ENCODE measurements at places on chromosomes 6 and 20.

GRCh38 chr20:3094848-3095629 lies 10.5 kb upstream of the AVP start:
- DNase-seq, result no peak

GRCh38 chr6:159121486-159121885 lies 47.7 kb upstream of the FNDC1 start:
- no peak for DNase-seq

DNA sequence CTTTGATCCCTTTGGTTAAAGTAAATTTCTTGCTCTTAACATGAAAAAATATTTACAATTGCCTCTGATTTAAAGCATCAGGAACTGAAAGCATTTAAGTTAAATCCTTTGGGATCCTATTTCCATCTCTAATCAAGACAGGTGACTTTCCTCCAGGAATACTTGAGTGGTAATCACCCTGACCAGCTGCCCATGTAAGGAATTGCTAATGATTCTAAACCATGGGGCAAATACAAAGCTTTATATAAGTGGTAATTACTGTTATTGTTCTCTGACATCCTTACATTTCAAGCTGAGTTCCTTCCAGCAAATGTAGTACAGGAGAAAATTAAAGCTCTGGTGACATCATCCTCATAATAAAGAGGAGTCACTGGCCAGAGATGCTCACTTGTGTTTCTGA lies 100.6 kb downstream of the CRYBG1 start:
- DNase-seq, result no peak

- DNase-seq, result peak; percentile 52
Observed at GRCh38 chr6:16776394-16777017, 15.2 kb upstream of the ATXN1 start.

GRCh38 chr20:35908007-35908406 lies 46.3 kb downstream of the SCAND1 start:
- no peak for DNase-seq

DNA sequence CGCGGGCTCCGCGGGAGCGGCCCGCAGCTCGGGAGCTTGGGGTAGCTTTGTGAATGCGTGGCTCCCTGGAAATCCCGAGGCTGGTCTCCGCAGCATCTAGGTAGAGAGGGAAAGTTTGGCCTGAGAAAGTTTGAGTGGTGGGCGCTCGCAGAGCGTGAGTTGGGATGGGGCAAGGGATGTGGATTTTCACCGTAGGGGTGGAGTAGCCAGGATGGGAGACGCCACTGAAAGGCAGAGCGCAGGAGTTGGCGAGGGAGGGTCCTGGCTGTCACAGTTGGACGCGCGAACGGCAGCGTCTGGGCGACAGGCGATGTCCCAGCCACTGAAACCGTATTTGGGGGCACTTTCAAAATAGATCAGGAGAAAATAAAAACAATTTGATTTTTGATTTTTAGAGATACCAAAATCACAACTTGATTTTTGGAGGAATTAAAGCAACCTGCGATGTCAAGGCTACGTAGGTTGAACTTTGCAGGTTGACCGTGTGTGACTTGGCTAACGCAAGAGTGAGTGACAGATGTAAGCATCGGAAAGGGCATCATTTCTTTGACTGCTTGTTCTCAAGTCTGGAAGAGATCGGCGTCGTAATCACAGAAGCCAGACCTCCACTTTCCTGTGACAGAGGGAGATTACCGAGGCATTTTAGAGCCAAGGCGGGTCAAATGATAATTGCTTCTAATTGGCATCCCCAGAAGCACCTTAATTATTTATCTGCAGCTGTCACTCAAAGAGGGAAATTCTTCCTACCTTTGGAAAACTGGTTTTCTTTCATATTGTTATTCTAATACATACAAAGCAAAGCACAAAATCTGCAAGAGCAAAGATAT lies 646 bp downstream of the HEY2 start:
- DNase-seq, result no peak

- no peak for DNase-seq
Observed at GRCh38 chr6:96755096-96755495, 82.2 kb downstream of the GPR63 start.

DNA sequence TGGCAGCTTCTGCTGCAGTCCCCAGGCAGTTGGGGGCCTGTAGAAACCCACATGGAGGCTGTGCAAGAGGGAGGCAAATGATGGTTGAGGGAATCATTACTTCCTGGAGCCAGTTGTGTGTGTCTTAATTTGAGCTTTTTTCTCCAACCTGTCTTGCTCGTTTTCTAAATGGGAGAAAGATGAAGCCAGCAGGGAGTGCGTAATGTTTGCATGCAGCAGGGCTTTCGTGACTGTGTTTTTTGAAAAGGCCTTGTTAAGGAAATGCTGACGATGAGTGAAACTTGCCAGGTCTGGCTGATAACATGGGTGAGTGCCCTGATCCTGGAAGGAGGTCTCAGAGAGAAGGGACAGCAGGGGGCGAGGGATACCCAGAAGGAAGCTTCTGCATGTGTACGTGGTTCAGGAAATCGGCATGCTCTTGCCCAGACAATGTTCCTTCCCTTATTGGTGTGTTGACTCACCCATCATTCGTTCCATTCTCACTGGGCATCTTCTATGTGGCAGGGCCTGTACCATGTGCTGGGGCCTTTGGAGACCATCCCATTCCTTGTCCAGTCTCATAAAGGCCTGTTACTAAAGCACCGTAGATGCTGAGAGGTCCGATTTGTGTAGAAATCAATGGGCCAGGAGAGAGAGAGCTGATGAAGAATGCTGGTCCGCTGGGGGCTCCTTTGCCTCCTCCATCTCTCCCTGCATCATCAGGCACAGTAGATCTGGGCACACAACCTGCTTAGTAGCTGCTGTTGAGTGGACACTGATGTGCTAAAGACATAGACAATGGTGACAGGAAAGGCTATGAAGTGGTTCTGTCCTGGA lies 27.4 kb downstream of the GLP1R start:
- DNase-seq, result no peak

DNA sequence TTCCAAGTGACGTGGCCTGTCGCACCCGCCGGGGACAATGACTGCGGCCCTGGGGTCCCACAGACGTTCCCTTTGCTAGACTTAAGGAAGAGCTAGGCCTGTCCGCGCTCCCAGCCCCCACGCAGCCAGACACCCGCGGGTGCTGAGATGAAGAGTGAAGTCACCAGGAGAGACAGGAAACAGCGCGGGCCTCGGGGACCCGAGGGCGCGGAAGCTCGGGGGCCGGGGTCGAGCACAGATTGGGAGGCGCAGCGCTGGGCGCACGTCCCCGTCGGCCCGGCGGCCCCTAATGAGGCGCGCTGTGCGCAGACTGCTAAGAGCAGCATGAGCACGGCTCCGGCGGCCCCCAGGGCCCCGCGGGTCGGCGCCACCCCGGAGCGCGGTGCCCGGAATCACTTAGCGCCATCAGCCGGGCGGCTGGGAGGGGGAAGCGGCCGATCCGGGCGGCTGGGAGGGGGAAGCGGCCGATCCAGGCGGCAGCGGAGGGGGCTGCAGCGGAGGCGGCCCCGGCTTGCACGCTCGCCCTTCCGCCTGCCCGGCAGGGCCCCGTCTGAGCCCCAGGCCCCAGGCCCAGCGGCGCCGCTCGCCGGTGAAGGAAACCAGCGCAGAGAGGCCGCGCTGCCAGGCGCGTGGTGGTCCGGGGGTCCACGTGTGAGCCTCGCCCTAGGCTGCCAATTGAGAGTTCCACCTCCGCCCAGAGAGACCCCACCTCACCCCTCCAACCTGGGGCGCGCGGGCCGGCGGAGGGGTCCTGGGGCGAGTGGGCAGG lies 8.3 kb upstream of the AVP start:
- DNase-seq, result no peak

- no peak for DNase-seq
Observed at GRCh38 chr6:115891111-115891669, 169.5 kb downstream of the FRK start.

GRCh38 chr6:7041511-7042026 lies 66.2 kb upstream of the RREB1 start:
- DNase-seq, result no peak

DNA sequence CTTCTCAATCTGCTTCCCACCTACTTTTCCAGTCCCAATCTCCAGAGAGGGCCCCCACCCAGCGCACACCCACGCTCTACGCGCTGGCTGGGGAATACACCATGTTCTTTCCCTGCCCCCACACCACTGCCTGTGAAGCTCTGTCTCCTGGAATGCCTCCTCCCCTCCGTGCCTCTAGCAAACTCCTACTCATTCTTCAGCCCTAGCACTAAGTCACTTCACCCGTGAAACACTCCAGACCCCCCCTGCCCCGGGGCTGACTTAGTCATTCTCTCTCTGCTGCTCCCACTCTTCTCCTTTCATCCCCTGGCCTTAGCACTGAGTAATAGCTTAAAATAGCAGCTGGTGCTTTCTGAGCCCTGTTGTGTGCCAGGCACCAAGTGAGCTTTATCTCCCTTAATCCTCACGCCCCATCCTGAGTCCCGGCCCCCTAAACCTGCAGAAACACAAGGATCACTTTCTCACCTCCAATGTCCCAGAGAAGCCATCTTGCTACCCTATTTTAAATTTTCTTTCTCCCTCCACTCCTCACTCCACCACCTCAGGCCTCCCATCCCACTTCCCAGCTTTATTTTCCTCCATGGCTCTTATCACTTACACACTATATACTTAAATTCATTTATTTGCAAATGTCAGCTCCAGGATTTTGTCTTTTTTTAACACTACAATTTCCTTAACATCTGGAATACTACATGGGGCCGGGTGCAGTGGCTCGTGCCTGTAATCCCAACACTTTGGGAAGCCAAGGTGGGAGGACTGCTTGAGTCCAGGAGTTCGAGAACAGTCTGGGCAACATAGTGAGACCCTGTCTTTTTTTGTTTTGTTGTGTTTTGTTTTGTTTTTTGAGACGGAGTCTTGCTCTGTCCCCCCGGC lies 6.3 kb upstream of the PARD6B start:
- DNase-seq, result no peak

GRCh38 chr20:57468523-57469417 lies 56.2 kb downstream of the CTCFL start:
- no peak for DNase-seq

DNA sequence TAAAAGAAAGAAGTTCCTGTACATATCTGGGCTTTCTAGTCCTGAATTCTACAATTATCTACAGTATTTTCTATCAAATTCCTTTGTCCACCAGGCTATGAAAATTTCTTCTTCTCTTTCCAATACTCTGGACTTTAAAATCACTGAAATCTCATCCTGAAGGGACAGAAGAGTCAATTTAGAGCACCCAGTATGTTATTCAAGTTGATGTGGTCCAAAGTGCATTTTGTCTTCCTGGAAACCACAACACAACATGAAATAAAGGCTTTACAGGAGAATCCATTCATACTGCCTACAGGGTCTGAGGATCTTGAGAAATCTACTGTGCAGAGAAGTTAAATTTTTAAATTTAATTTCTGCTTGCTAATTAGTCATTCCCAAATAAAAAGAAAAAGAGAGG lies 94.9 kb upstream of the ADGRF1 start:
- no peak for DNase-seq

GRCh38 chr6:33785778-33786177 lies 3.2 kb downstream of the LEMD2 start:
- peak; percentile 73 for DNase-seq

DNA sequence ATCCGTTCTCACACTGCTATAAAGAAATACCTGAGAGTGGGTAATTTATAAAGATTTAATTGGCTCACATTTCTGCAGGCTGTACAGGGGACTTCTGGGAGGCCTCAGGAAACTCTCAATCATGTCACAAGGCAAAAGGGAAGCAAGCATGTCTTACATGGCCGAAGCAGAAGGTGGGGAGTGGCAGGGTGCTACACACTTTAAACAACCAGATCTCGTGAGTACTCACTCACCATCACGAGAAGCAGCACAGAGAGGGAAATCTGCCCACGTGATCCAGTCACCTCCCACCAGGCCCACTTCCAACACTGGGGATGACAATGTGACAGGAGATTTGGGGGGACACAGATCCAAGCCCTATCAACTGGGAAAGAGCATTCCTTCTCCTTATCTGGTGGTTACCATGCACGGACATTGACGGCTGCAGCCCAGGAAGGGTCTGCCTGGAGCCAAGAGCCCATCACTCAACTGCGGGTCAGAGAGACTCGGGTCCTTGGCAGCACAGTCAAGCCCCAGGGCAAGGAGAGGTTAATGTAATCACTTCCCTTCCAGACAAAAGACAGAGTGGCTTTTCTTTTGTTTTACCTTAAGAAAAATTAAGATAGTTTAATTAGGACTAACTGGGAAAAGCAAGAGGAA lies 112.3 kb upstream of the CST7 start:
- no peak for DNase-seq

GRCh38 chr6:111950661-111951496 lies 77.6 kb upstream of the FYN start:
- no peak for DNase-seq

DNA sequence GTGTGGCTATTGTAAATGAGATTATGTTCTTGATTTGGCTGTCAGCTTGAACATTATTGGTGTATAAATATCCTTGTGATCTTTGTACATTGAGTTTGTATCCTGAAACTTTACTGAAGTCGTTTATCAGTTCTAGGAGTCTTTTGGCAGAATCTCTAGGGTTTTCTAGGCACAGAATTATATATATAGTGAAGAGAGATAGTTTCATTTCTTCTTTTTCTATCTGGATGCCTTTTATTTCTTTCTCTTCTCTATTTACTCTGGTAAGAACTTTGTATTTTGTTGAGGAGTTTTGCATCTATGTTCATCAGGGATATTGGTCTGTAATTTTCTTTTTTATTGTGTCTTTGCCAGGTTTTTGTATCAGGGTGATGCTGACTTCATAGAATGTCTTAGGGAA lies 589.2 kb upstream of the MAN1A1 start:
- no peak for DNase-seq

DNA sequence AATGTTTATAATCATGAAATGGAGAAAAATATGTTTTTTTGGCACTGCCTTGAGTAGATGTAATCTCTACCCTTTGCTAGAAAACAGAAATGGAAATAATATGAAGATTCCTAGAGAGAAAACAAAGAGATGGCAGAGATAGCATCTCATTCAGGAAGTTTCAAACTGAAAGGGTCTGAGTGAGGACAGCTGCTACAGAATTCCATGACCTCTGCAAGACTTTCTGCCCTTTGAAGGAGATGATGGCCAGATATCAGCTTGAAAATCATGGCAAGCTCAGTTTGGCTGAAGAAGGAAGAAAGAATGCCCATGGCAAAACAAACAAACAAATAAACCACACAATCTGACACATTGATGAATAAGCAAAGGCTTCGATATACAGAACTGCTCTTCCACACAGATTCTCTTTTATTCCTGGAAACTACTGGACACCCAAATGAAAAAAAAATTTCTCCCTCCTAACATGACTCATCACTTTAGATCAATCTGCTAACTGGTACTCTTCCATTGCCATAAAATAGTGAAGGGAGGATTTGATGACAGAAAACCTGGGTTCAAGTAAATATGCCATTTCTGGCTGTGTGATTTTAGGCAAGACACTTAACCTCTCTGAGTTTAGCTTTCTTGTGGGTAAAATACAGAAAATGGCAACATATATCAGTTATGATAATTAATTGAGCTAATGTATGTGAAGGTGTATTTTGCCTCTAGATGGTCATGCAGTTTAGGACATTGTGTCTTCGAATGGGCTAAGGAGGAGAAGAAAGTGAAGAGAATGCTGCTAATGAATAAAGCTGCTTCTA lies 105.9 kb upstream of the SPACA1 start:
- DNase-seq, result no peak

Data from HAP-1 (cell line).